ENCODE measurements at places on chromosomes 5 and 9.

DNA sequence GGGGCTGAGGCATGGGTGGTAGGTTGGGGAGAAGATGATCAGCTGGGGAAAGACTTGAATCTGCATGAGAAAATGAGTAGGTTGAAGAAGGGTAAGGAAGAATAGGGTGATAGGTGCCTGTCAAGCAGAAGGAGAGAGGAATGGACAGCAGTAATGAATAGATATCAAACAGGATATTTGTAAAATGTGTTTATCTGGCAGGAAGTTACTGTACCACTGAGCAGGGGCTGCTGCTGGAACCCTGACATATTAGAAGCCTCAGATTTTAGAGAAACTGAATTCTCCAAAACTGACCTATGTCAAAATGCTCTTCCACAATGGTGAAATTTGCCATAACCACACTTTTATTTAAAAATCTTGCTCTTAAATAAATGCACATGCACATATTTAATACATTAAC is 41.0 kb downstream of the CCDC192 start:
- DNase-seq = no peak

- no peak for DNase-seq
Measured at GRCh38 chr5:15571081-15571480, 71.1 kb downstream of the FBXL7 start.

DNA sequence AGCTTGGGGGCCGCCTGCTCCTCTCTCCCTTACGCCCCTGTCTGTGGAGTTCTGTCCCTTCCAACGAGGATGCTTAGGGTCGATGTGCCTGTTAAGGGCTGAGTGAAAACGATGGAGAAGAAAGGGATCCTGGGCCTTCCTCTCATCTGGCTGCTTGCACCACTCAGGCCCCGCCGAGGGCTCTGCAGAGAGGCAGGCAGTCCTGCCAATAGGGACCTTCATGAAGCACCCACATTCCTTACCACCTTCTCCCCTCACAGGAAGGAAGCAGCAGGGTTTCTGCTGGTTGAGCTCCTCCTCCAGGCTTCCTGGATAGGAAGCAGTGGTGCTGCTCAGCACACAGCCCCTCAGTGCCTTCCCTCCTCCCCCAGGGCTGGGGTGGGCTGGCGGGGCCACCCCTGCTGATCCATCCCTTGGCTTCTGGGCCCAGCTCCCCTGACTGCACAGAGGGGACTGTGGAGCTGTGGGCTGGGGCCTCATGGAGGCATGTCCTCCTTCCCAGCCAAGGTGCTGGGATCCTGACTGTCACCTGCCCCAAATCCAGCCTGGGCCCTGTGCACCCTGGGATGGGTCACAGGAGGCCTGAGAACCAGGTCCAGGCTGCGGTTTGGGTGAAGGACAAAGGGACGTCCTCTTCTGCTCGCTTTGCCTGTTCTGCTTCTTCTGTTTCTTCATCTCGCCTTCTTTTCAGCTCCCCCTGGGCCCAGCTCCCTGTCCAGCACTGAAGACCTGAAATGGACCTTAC is 50.5 kb downstream of the AHRR start:
- no peak for DNase-seq

DNA sequence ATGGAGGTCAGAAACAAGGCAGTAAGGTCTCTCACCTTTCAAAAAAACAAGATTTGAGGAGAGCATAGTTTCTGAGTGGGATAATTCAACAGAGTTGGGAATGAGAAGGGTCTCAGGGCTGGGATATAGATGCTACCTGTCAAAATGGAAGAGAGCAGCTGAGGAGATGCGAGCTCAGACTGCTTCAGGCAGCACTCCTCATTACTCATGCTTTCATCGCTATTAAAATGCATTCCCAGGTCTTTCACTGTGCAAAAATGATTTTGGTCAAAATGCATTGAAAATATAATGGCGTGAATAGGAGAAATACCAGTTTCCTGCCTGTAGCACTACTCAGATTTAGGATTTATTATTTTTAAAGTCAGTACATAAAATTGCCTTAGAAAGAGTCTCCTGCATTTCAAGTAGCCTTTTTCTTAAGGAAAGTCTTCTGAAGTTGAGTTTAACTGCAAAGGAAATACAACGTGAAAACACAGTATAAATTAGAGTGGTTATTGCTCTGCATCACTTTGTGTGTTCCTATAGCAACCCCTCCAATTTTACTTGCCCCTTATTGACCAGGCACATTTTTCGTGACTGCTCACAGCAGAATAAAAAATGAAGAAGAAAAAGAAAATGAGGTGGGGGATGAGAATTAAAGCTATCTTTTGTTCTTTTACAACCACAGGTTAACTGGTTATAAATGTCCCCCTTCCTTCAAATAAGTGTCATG is 724.8 kb upstream of the SEMA6A start:
- DNase-seq = no peak

GRCh38 chr5:115050866-115051265 is 118.8 kb downstream of the TRIM36 start:
- no peak for DNase-seq

- DNase-seq = peak; percentile 68
Measured at GRCh38 chr5:34486160-34486848, 169.8 kb upstream of the RAI14 start.

GRCh38 chr5:26645659-26646058 is 392.7 kb downstream of the CDH9 start:
- no peak for DNase-seq

GRCh38 chr9:130995086-130996011 is 13.6 kb upstream of the LAMC3 start:
- DNase-seq = no peak

GRCh38 chr5:53087621-53088121 is 21.9 kb downstream of the MOCS2 start:
- DNase-seq = no peak

DNA sequence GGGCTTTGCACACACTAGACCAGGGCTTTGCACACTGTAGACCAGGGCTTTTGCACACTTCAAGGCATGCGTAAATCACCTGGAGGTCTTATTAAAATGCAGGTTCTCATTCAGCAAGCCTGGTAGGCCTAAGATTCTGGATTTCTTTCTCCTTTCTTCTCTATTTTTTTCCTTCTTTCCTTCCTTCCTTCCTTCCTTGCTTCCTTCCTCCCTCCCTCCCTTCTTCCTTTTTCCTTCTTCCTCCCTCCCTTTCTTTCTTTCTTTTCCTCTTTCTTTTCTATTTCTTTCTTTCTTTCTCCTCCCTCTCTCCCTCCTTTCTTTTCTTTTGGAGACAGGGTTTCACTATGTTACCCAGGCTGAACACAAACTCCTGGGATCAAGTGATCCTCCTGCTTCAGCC is 24.3 kb upstream of the CNOT6 start:
- no peak for DNase-seq

DNA sequence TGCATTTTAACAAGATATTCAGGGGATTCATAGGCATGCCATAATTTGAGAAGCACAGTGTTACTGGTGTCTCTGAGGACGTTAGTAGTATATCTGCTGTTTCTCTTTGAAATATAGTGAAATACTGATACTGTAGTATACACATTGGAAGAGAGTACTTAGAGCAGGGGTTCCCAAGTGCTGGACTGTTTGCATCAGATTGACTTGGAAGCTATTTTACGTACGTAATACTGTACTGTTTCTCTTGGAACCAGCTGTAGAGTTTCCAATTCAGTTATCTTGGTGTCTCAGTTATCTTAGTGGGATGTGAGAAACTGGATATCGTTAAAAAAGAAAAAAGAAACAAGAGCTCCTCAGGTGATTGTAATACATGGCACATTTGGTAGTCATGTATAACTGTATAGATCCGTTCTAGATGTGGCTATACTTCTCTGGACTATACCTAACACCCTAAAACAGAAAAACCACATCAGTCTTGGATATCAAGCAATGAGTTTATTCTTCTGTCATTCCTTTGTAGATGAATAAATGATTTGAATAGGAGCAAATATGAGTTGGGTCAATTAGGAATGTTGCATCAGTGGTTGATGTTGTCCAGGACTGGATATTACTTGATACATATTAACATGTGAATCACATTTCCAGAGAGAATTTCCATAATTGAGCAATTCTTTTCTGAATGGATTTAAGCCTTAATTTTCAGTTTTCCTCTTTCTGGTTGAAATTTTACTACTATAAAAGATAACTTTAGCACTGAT is 33.4 kb downstream of the PRRC1 start:
- DNase-seq = no peak

GRCh38 chr9:33233626-33234342 is 6.2 kb upstream of the SPINK4 start:
- DNase-seq = no peak

GRCh38 chr9:20220286-20220685 is 402.0 kb downstream of the MLLT3 start:
- no peak for DNase-seq

DNA sequence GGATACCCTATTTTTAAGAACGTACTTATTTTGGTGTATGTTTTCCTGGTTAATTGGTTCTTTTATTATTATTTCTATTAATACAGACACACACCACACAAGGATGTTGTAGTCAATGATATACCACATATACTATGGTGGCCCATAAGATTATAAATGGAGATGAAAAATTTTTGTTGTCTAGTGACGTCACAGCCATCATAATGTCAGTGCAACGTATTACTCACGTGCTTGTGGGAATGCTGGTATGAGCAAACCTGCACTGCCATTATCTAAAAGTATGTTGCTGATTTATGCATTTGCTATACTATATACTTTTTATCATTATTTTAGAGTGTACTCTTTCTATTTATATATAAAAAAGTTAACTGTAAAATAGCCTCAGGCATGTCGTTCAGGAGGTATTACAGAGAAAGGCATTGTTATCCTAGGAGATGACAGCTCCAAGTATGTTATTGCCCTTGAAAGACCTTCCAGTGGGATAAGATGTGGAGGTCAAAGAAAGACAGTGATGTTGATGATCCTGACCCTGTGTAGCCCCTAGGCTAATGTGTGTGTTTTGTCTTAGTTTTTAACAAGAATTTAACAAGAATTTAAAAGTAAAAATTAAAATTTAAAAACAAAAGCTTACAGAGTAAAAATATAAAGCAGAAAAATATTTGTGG is 65.6 kb upstream of the SGCD start:
- DNase-seq = no peak

DNA sequence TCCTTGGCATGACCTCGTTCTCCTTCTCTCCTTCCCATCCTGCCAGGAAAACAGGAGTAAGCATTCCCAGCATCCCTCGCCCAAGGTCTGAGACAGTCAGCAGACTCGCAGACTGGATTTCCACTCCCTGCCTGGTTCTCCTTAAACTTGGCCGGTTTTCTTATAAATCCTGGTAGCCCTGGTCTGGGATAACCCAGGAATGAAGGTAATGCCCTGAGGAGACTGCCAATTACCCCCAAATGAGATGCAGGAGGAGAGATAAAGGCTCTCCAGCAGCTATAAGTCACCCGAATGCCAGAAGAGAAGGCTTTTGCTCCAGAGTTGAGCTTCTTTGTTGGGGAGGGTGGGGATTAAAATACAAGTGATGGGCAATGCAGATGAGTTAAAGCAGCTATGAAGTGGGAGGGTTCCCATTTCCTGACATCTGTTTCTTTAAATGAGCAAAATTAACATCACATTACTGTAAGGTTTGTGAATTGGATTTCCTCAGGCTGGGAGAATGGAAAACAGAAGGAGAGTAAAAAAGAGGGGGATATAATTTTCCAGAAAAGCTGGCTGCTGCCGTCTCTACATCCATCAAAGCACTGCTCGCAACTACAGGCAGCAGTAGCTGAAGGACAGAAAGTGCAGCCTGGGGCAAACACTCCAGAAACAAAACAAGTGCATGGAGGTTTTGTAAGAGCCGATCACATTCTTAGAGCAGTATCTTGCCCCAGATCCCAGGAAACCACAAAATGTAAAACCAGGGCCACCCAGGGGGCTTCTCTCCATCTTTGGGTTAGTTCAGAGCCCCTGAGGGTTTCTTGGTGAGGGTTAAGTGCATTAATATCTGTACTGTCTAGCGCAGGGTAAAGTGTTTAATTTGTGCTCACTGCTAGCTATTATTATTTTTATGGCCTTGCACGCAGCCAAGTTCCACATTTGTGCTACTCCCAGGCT is 177.6 kb upstream of the PANK3 start:
- DNase-seq = no peak

- no peak for DNase-seq
Measured at GRCh38 chr9:18114559-18115475, 359.1 kb upstream of the ADAMTSL1 start.

- DNase-seq = no peak
Measured at GRCh38 chr5:111755942-111756381, 1.0 kb downstream of the NREP start.

- no peak for DNase-seq
Measured at GRCh38 chr9:126058011-126058531, 268.6 kb upstream of the MVB12B start.

DNA sequence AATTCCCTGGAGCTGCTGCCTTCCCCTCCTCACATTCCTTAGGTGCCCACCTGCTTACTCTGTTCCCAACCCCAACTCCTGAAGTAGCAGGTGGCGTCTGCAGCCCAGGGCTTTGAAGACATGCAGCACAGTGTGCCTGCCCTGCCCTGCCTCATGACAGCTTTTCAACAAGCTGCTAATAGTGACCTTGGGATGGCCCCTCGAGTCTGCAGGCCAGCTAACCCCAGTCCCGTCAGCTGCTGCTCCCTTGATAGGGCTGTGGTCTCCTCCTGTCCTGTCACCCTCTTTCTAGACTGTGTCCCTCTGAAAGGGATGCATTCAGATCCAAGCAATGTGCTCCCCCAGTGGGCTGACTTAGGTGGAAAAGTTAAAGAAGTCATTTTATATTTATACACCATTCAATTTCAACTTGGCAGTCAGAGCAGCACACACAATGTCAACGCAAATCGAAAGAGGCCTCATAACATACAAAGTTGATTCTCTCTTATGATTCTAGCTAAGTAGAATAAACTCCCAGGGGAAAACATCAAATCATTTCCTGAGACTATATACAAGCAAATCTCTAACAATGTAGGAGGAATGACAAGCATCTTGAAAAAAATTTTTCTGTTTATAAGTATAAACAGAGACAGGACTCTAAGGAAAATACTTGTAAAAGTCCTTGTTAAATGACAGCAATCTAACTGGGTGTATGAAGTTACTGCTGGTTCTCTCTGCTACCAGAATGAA is 37.9 kb downstream of the ADRB2 start:
- DNase-seq = no peak

GRCh38 chr5:9776525-9776924 is 146.4 kb upstream of the TAS2R1 start:
- DNase-seq = no peak

DNA sequence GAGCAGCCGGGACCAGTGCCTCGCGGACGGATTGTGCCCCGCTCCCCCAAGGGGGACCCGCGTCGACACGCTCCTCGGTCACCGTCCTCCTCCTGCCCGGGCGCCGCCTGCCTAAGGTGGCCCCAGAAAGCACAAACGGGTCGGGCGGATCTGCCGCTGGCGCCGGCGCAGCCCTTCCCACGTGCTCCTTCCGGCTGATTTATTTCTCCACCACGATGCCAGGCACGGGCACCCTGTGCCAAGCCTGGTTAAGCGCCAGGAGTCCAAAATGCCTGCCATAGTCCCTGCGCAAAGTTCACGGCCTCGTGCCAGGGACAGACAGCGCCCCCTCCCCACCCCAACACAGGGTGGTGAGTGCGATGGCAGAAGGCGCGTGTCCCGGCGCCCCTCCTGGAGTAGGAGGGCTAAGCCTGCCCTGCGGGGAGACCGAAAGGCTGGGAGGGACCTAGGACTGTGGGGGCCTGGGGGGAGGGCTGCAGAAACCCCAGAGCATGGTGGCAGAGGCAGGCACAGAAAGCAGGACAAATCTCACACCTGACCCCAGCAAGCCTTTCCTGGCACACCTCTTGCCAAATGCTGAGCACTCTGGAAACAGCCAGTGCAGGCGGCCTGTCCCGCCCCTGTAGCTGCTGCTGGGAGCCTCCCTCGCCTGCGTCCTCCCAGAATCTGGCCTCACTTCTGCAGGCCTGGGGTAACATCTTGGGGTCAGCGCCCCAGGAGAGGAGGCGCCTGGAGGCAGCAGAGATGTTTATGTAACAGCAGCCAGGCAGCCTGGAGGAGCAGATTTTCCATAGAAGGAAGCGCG is 1.1 kb upstream of the NOTCH1 start:
- peak; percentile 64 for DNase-seq
